ENCODE measurements at places on chromosomes 12 and 14. TPM values are rescaled to one million over a fixed set of nuclear protein-coding genes. Genes with fewer than 3 reads are reported as not detected.

Gene FUT8
- 73.0 TPM for total RNA-seq

- DNase-seq = no peak
Observed at GRCh38 chr12:108638141-108638827, 4.6 kb upstream of the SELPLG start.

GRCh38 chr14:90722590-90722989 lies 93.6 kb downstream of the TTC7B start:
- DNase-seq = no peak

DNA sequence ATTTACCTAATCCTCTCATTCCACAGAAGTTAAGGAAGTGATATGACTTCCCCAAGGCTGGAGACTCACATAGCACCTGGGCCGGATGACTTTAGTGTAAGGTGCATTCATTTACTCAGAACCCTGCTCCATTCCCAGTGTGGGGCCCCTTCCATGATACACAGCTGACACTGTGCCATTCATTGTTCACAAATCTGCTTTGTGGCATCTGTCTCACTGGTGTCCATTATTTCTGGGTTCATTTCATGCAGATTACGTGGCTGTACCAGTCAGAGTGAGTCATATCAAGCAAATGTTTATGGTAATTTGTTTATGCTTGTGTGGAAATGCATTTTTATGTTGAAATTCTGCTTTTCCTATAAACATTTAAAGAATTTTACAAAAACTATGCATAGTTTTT lies 5.2 kb downstream of the ANO4 start:
- DNase-seq = no peak

GRCh38 chr12:2662524-2662923 lies 132.2 kb upstream of the FKBP4 start:
- no peak for DNase-seq

Measured in natural killer cell treated with Interleukin-12 subunit alpha and Interleukin-12 subunit beta and Interleukin-15 and Interleukin-18, amount 100 ng/mL, for 72 hours (primary cell).